ENCODE measurements at places on chromosomes 1 and 21.
A peak's percentile ranks its signal among the peaks of the same experiment; 100 is the strongest.

GRCh38 chr1:109341944-109342930 is 35.4 kb upstream of the MYBPHL start:
- peak; percentile 69 for DNase-seq

DNA sequence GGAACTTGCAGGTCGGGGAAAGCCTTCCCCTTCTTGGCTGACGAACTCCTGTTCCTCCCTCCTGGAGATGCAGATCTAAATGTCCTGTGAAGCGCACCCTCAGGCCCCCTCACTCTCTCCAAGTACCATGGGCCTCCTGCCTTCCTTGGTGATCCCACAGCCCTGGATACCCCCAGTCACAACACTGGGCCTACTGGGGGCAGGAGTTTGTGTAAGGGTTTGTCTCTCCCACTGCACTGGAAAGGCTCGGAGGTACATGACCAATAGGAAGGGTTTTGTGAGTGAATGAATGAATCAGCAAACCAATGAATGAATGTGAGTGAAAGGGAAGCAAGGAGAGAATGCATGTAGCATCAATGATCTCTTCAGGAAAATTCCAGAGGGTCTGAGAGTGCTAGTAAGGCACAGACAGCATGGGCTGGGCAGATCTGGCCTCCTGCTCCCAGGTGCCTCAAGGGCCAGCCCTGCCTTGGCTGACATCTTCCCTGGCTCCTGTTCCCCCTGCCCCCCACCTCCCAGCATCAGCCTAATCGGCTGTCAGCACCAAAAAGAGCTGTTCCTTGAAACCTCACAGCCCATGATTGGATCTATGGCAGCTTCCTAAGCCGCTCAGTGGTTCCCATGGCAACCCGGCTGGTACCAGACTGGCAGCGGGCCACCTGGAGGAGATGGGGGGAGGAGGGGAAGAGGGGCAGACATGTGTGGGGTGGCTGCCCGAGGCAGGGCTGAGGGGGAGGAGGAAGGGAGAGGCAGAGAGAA is 95.8 kb downstream of the VWA5B1 start:
- DNase-seq: no peak

DNA sequence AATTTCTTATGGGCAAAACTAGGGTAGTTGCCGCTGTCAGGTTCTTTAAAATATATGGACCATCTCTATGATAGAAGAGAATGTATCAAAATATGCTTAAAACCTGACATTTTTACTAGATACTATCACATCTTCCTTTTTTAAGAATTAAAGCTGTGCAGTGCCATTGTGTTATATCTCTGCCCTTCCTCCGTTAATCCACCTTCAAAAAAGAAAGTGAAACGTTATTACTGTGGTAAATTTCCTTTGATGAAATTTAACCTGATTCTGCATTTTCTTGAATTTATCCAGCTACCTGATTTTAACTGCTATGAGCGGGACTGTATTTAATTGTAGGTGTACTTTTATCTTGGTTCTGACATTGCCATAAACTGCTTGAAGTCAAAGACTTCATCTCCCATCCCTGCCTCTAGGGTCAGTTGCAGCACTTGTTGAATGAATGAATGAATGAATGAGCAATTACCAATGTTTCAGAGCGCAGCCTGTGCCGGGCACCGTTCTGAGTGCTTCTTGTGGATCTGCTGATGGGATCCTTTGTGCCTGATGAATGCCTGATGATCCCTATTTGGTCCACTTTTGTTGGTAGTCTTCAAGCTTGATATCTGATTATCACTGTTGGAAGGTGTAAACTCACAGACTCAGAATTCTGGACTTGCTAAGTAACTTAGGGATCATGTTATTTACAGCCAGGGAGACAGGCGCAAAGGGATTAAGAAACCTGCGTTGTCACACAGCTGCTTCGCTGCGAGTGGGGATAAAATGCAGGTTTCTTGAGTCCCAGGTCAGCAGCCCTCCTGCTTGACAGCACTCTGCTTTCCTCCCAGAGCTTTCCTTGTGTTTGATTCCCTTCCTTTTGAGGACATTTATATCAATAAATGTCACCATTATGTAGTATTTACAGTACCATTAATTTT is 30.1 kb downstream of the SMYD2 start:
- DNase-seq: no peak

- peak; percentile 25 for DNase-seq
These were observed 101.7 kb upstream of the CASZ1 start for GRCh38 chr1:10897981-10898728.

DNA sequence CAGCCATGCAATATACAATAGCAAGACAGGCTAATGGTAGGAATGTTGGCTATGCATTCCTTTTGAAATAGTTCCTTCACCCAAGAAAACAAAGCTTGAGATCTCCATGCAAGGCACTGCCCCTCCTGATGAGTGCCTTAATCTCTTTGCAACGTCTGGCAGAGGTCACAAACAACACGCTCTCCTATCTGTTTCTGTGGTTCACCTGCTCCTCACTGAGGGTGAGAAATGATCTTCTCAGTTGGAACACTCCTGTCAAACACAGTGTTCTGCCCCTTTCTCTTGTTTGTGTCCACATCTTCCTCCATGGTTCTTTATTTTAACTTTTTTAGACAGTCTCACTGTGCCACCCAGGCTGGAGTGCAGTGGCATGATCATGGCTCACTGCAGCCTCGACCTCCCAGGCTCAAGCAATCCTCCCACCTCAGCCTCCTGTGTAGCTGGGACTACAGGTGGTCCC is 21.2 kb upstream of the XPR1 start:
- DNase-seq: no peak

DNA sequence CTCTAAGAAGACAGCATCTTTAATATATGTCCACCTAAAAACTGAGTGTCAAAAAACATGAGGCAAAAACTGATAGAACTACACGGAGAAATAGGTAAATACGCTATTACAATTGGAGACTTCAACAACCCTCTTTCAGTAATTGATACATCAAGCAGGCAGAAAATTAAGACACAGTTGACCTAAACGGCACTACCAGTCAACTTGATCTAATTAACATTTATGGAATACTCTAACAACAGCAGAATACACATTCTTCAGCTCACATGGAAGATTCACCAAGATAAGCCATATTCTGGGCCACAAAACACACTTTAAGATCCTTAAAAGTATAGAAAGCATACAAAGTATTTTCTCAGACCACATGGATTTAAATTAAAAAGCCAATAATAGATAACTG is 137.6 kb downstream of the CLIC6 start:
- DNase-seq: no peak

DNA sequence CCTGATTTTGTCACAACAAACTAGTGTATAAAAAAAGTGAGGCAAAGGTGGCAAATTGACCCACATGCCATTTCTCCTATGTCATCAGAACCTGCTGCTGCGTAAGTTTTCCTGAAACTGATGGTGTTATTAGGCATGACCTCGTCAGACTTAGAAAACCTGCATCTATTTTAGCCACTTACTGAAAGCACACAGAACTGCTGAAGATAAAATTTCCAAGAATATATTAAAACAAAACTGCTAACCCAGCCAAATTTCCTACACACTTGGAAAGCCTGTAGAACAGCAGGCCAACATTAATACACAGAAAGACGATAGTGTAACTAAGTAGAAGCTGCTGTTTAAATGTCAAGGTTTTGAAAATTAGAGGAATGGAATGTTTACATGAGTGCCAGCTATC is 674.5 kb upstream of the CXADR start:
- DNase-seq: peak; percentile 79

DNA sequence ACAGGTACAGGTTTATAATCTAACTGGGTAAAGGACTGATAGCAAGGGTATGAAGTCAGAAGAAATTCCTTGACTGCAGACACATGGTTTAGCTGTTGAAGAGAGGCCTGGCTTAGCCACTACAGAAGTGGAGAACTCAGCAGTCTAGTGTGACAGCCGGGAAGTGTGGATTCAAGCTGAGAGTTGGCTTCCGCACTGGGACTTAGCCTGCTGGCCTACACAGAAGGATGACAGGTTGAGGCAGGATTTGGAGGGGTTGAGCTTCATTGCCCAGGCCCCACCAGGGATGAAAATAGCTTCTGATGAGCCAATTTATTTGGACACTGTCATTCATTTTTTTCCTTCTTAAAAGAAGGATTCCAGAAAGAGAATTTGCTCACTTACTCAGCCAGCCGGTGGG is 284.4 kb downstream of the PCP4 start:
- no peak for DNase-seq

- DNase-seq: no peak
These were observed 372.2 kb downstream of the RRAGC start for GRCh38 chr1:38487396-38487795.

DNA sequence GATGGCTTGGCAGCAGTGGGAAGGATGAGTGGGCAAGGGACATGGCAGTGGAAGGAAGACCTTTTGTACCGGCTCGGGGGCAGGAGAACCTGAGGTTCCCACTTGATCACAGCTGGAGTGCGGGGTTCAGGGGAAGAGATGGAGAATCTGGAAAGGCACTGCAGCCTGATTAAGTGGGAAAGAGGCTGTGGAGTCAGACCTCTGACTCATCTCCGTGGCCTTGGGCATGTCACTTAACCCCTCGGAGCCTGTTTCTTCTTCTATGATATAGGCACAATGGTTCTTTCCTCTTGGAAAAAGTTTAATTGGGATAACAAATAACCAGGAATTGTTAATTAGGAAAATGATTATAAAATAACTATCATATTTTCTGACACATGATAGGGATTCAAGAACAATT is 13.1 kb upstream of the TMEM61 start:
- no peak for DNase-seq

DNA sequence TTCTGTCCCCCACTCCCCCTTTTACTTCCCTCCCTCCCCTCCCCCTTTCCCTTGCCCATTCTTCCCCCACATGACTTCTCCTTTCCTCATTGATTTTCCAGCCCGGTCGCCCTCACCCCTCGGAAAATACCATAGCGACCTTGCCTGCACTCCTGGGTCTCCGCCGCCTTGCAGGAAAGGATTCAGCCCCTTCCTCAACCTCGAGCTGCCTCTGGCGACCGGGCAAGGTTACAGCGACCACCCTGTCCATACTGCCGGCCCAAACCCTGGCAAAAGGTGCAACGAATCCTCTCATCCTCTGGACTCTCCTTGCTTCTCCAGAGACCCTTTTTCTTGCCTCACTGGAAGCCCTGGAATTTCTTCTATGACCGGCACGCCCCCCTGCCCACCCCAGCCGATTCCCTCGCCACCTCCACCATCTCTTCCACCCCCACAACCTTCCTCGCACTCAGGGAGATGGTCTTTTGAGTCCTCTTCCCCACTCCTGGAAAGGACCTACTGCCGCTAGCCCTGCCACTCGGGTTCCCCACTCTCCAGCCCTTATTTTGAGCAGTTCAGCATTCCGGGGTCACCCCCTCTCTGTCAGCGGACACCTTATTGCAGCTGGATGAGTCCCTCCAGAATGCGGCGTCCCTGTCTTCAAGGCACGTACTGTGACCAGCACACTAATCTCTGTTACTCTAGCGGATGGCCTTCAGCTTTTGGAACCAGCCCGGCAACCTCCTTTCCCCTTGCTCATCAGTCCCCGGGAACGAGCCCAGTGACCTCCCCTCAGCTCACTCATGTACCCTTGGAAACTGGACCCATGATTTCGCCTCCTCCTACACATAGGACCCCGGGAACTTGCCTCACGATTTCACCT is 846 bp downstream of the NSUN4 start:
- peak; percentile 7 for DNase-seq

DNA sequence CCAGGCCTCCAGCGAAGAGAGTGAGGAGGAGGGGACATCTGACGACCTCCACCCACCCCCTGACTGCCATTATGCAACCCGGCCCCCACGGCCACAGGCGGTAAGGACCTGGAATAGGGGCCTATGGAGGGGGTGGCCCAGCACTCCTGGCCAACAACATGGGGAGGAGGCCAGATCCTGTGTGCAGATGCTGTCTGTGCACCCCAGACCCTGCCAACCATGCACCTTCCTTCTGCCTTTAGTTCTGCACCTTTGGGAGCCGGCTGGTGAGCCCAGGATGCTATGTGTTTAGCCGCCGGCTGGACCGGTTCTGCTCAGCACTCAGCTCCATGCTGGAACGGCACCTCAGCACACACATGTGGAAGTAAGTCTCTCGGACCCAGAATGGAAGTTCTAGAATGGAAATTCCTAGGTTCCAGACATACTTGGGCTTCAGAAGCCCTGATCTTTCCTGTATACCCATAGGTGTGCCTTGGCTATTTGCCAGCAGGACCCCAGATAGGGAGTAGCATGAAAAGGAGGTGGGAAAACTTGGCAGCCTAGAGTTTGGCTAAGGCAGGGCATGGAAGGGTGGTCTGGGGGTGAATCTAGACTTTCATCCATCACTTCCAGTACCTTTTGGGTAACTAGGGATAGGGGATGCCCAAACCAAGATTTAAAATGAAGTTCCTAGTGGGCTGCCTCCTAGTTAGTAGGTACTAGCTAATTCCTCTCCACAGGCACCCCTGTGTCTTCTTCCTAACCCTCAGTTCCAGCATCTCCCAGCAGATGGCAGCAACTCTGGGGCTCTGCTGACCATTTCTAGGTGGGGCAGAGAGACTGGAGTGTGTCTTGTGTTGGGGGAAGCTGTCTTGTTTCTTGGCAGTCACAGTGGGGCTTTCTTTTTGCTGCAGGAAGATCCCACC is 3.6 kb upstream of the CYB561D1 start:
- peak; percentile 69 for DNase-seq

DNA sequence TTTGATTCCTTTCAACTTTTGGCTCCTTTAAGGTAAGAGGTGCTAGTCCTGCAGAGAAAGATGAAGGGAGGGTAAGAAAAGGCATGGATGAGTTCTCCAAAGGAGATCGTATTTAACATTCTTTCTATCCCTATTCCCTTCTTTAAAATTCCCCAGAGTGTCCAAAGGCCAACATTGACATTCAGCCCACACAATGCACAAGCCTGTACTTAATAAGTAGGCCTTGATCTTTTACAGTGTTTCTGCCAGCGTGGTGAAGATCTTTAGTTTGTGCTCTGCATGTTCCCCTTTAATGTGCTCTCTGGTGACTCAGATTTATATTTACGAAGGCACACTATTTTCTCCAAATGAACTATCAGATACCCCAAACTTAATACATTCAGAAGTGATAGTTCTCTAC is 582.5 kb upstream of the RGS18 start:
- DNase-seq: no peak

GRCh38 chr21:38843806-38844503 is 38.2 kb downstream of the ETS2 start:
- no peak for DNase-seq

DNA sequence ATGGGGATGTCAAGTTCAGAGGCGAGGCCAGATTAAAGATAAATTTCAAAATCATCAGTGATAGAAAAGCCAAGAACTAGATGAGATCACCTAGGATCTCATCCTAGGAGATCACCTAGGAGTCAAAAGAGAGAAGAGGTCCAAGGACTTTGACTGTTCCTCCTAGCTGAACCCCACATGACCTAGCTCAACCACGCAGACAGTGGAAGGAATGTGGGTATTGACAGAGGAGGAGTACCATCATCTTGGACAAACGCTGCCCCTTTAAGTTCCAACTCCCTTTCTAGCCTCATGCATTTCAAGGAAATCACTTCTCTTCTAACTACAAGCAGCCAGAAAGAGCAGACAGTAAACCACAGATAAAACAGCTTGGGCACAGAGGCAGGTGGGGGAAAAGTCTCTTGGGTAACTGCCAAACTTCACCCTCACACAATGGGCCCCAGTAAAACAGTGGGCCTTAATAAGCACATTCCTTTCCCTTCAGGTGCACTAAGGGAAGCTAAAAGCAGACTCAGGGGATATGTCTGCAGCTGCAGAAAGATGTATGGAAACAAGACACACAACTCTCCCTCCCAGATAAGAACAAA is 12.5 kb upstream of the FAM76A start:
- peak; percentile 18 for DNase-seq

- DNase-seq: peak; percentile 72
These were observed 143.1 kb downstream of the PHTF1 start for GRCh38 chr1:113616156-113616555.
